T-helper 22 cell (primary cell): ENCODE measurements at places on chromosomes 1 and 21.

GRCh38 chr1:152440635-152441471 lies 26.8 kb upstream of the CRNN start:
- DNase-seq, result peak; percentile 32

DNA sequence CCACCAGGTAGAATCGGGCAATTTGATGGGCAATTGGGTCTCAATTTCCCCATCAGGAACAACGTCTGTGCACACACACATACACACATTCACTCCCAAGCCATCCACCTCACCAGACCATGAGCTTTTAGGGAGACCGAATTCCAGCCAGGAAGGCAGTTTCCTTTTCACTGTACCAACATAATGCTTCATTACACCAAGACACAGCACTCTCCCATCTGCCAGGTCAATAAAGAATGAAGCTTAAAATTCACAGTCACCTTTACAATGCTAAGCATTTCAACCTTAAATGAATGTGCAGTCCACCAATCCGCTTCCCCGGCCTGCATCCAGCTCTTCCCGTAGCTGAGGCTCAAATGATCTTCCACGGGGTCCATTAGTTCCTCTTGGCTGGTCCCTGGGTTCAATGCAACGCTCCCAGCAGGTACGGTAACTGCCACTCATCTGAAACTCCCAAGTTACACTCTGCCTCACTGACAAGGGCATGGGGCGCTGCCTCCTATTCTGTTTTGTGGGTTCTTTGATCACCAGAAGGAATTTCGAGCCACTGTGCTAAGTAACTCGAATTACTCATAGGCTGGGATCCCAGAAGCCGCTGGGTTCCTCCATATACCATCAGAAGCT lies 105.0 kb downstream of the SIM2 start:
- no peak for DNase-seq

- no peak for DNase-seq
Observed at GRCh38 chr1:221711063-221711577, 30.8 kb downstream of the DUSP10 start.

- DNase-seq, result no peak
Observed at GRCh38 chr21:41562101-41563000, 54.4 kb upstream of the TMPRSS2 start.

DNA sequence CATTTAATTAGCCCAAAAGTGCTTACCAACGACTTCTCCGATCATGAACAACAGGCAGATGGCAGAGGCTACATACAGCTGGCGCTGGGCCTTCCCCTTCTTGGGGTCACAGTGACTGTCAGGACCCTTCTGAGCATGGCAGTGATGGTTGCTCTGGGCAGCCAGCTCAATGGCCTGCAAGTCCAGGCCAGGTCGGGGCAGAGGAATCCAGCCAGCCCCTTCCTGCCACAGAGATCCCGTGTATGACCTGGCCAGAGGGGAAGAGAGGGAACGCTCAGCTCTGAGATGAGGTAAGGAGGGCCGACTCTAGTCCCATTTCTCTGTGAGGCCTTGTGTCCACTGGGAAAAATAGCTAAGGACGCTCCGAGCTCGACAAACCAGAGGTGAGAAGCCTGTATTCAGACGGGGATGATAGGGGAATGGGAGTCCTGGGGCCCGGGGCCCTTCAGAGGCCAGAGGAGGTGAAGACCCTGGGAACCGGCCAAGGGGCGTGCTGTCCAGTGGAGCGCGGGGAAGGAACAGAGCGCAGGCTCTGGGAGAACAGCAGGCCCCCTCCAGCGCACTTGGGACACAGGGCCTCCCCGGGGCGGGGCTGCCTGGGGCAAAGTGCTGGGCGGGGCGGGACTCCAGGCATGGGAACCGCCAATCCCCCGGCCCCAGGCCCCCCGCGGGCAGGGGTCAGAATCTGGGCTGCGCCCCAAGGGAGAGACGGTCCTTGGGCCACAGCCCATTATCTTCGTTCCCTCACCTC lies 772 bp downstream of the SLC30A2 start:
- no peak for DNase-seq

DNA sequence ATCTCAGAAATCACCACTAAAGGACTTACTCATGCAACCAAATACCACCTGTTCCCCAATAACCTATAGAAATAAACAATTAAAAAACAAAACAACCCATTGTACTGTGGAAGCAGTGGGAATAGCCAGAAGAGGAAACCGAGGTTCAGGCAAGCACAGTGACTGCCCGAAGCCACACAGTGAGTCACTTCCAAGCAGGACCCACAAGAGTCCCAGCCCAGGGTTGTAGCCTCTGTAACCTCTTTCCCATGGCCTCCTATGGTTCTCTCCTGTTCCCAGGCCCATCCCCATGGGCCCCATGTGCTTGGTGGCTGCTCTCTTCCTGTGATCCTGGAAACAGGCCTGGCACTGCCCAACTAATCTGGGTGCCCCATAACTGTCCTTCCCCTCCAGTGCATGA lies 29.0 kb upstream of the HTR1D start:
- DNase-seq, result no peak

DNA sequence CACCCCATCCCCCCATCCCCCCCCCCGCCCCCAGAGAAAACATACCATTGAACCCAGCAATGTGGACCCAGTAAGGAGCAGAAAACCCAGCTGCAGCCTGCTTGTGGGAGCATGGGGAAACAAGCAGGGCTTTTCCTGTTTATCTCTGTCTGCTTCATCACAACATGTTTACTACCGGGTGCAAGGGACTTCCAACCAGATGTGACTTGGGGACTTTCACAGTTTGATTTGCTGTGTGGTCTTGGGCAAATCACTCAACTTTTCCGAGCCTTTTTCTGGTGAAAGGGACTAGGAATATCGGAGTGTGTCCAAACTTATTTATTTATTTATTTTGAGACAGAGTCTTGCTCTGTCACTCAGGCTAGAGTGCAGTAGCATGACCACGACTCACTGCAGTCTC lies 3.2 kb downstream of the TMCC2 start:
- no peak for DNase-seq

- no peak for DNase-seq
Observed at GRCh38 chr1:224635356-224635755, 19.2 kb downstream of the CNIH3 start.

- DNase-seq, result no peak
Observed at GRCh38 chr1:240109130-240109529, 17.4 kb downstream of the FMN2 start.

GRCh38 chr1:182569939-182570610 lies 19.0 kb downstream of the RNASEL start:
- no peak for DNase-seq

DNA sequence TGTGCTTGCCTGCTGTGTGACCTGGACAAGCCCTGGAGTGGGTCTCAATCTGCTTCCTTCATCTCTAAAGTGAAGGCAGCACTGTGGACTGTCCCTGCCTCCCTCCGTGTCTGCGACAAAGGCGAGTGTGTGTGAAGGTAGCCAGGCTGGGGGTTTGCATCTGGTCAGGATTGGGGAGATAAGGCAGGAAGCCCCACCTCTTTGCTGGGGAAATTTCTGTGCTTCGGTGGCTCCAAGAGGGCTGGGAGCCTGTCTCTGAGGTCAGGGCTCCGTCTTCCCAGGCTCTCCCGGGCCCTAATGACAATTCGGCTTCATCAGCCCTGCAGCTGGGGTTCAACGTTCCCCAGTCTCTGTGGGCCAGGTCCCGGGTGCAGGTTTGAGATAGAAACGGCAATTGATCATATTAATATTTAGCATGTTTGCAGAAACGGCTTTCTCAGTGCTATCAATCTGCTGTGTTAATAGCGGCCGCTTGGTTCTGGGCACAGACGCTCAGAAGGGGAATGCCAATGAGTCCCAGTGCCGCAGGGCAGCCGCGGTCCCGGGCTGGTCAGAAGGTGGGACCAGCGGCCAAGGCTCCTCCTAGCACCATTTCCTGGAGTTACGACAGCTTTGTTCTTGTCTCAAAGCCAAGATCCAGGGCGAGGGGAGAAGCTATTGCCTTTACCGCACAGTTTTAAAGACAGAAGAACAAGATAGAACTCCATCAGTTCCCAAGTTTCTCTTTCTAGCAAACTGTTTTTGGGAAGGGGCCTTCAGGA lies 105.7 kb downstream of the PRDM16 start:
- no peak for DNase-seq

DNA sequence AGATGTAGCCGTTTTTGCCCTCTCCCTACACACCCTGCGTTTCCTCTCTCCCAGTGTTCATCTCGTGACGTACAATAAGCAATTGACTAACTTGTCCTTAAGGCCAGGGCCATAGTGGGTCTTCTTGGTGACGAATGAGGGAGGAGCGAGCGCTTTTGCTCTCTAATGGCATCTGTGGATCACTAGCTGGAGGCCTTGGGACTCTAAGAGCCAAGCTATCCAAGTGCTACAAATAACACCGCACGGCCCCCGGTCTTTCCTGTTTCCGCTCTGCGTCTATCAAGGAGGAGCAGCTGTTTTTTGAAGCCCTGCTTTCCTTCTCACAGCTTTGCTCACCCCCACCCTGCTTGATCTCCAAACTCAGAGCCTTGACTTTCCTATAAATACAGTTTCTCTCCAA lies 25.2 kb downstream of the EVA1C start:
- no peak for DNase-seq

DNA sequence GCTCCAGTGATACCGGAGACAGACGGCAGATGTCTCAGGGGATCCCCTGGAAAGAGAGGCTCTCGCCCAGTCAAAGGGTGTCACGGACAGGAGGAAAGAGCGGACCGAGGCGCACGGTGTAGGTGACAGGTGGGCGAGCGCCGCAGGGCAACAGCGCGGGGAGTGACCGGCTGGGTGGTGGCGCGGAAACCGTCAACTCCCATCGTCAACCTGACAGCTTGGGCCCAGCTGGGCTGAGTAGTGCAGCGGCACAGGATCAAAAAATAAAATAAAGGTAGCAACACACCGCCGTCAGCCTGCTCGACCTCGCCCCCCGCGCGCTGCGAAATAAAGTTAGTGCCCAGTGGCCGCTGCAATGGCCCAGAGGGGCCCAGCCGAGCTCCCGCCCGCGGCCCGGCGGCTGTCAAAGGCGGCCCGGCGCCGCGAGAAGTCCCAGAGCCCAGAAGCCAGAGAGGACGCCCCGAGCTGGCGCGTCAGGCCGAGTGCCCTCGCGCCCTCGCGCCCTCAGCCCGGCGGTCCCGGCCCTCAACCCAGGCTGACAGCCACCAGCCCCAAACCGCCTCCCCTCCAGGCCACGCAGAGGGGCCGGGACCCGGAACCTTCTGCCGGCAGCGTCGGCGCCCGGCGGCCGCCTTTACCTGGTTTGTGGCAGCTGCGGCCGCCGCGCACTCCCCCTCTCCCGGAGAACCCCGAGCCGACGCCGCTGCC lies at the start of gene LYST:
Gene LYST, minus strand, starts transcription at position 702 of the 708 bp plus-strand sequence. CDS start 36,489 bp downstream, outside the sequence.
- peak; percentile 36 for DNase-seq

DNA sequence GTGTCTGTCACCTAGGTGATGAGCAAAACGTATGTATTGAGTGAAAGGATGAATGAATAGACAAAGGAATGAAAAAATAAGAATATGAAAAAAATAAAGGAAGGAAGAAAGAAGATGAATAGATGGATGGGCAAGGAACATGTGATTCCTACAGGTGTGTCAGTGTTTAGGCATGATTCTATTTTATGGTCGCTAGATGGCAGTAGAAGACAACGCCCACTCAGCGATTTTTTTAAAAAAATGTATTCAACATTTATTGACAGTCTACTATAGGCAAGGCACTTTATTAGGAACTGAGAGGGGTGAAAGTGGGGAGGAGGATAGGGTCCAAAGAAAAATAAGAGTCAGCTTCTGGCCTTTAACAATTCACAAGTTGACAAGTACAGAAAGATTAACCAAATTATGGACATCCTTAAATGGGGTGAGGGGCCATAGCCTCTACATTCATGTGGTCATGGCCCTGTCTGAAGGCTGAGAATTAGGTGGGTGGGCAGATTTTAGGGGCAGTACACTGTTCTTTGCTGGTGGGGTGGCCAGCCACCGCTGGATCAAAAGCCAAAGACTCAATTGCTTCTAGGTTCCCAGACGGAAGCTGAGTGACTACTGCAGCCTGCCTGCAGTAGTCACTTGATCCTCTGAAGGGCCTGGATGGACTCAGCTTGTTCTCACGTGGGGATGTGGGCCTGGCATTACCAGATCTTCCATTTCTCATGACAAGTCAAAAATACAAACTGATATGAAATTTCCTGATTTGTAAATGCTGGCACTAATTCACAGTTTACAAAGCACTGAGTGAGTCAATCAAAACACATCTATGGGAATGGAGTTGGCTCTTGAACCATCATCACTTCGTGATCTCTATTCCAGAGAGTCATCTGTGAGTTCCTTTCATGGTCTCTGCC lies 83.9 kb downstream of the FASLG start:
- DNase-seq, result no peak

- DNase-seq, result no peak
Observed at GRCh38 chr1:108117945-108118902, 81.9 kb downstream of the SLC25A24 start.

DNA sequence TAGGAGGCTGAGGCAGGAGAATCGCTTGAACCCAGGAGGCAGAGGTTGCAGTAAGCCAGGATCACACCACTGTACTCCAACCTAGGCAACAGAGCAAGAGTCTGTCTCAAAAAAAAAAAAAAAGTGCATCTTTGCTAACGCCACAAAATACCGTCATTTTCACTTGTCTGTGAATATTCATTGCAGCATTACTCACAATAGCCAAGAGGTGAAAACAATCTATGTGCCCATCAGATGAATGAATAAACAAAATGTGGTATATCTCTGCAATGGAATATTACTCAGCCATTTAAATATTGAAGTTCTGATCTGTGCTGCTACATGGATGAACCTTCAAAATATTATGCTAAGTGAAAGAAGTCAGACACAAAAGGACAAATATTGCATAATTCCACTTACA lies 7.9 kb upstream of the TIAM1 start:
- DNase-seq, result no peak

DNA sequence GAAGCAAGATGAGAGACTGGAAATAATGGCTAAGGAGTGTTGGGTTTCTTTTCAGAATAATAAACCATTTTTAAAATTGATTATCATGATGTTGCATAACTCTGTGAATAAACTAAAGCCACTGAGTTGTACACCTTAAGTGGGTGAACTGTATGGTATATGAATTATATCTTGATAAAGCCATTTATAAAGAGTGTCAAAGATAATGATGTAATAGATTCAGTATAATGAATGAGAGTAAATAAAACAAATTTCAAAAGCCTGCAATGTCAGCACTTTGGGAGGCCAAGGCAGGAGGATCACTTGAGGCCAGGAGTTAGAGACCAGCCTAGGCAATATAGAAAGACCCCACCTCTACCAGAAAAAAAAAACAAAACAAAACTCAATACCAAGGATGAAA lies 16.3 kb downstream of the NSL1 start:
- no peak for DNase-seq

DNA sequence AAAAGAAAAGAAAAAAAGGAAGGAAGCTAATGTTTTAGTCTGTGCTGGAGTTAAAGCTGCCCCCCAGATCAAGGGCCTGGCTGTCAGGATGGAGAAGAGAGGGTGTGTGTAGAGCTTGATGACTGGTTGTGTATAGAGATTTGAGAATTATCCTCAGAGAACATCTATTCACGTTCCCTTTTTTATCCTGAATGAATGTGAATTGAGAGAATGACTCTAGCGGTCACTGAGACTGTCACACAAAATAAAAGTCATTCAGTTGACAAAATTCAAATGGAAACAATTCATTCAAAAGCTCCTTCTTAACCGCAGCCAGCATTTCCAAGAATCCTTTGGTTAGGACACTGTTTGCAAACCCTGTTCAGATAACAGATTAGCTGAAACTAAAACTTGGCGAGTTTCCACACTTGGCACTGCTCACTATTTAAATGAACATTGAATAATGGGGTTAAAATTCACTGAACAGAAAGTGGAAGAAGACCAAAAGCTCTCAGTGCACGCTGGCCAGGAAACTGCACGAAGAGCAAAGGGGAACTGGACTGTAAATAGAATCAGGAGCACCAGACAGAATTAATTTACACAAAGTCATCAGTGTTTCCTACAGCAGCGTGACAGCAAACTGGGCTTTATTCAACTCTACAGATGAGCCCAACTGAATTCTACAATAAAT lies 13.6 kb upstream of the FAM89A start:
- DNase-seq, result no peak
